Large intestine (tissue), 12 donors: ENCODE measurements at places on chromosomes 16 and 17. TPM values are rescaled to one million over a fixed set of nuclear protein-coding genes. Genes with fewer than 3 reads are reported as not detected.

Gene NME2
- 386 TPM for polyA plus RNA-seq

Gene DOC2A
- 4.2 TPM for polyA plus RNA-seq

Gene ABHD15
- 25.6 TPM for polyA plus RNA-seq

Gene TBC1D26
- polyA plus RNA-seq: 0.28 TPM

Gene RAMP2
- polyA plus RNA-seq: 45.9 TPM
